Transverse colon (tissue), 4 donors: ENCODE measurements at places on chromosomes 2 and 18. TPM values are rescaled to one million over a fixed set of nuclear protein-coding genes. Genes with fewer than 3 reads are reported as not detected.
A peak's percentile ranks its signal among the peaks of the same experiment; 100 is the strongest.

GRCh38 chr18:68759308-68759707 lies 38.6 kb upstream of the CCDC102B start:
- H3K4me3 ChIP-seq: no peak overlapping the region
- no peaks in the 10 kb centered on the region for H3K27me3 ChIP-seq
- DNase-seq: no peak
- no peak overlapping the region for H3K27ac ChIP-seq
- no peaks in the 10 kb centered on the region for H3K4me1 ChIP-seq

GRCh38 chr2:197599285-197599965 lies 76.0 kb downstream of the RFTN2 start:
- no peaks in the 10 kb centered on the region for H3K4me1 ChIP-seq
- DNase-seq: no peak
- no peak overlapping the region for H3K4me3 ChIP-seq
- H3K27ac ChIP-seq: no peak overlapping the region

- H3K27me3 ChIP-seq: no peaks in the 10 kb centered on the region
- no peak for DNase-seq
- no peaks in the 10 kb centered on the region for H3K36me3 ChIP-seq
- H3K27ac ChIP-seq: no peak overlapping the region
Measured at GRCh38 chr2:195579776-195580555, 77.1 kb upstream of the SLC39A10 start.

- no peak overlapping the region for H3K27ac ChIP-seq
- no peaks in the 10 kb centered on the region for H3K27me3 ChIP-seq
- no peak for DNase-seq
- H3K36me3 ChIP-seq: no peaks in the 10 kb centered on the region
- no peak overlapping the region for H3K4me3 ChIP-seq
- no peaks in the 10 kb centered on the region for H3K4me1 ChIP-seq
Measured at GRCh38 chr18:49550621-49551339, 11.1 kb upstream of the LIPG start.

- H3K27me3 ChIP-seq: no peaks in the 10 kb centered on the region
- DNase-seq: no peak
- no peaks in the 10 kb centered on the region for H3K4me1 ChIP-seq
- H3K36me3 ChIP-seq: peaks cover 16% of the 10 kb centered on the region
Measured at GRCh38 chr18:49476664-49477411, 10.2 kb downstream of the C18orf32 start.

DNA sequence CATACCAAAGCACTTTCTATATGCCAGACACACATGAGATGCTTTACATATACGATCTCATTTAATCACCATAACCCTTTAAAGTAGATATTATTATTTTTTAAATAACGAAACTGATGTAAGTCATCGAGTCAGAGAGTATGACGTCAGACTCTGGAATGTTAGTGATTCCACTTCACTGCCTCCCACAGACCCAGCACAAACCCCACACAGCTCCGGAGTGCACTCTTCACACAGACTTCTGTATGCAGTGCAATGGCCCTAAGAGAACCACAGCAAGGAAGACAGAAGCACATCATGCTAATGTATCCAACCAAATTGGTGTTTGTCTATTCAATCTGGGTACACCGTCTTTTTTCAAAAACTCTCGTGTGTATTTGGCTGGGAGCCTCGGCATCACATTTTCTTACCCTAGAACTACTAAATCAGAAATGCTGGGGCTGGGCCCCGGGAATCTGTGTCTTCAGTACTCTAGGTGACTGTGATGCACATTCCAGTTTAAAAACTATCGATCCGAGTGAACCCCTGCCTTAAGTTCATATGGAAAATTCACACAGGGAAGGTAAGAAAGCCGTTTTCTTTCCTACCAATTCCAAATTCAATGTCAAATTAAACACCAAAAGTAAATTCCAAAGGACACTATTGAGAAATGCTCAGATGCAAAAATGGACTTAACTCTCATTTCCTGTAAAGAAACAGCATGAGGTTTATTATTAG lies 117.7 kb upstream of the ACVR1C start:
- H3K36me3 ChIP-seq: no peaks in the 10 kb centered on the region
- no peak for DNase-seq
- no peak overlapping the region for H3K4me3 ChIP-seq
- no peak overlapping the region for H3K27ac ChIP-seq
- H3K4me1 ChIP-seq: no peaks in the 10 kb centered on the region
- no peaks in the 10 kb centered on the region for H3K27me3 ChIP-seq

DNA sequence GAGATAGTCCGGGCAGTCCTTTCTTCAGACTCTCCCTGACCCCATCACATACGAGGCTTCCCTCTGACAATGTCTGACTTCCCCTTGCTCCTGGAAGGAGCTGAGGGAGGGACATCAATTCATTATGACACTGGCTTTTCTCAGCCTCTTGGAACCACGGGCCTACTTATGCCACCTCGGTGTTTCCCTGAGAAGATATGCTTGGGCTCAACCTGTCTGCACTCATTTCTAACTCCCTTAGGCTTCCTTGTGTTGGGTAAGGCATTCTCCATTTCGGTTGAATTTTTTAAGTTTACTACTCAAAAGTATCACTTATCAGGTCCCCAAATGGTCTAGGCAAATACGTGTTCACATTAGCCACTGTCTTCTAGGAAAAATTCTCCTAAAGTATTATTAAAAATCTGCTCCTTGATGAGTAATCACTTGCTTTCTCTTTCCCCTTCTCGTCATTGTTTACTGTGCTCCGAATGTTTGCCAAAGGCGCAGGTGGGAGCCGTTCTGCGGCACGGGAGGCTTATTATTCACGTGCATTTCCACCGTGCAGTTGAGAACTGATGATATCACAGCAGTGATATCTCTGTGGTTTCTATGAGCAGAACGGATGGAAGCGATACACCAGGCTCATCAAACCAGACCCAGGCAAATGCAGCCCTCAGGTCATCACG lies 33.1 kb downstream of the ARL4C start:
- peak; percentile 29 for DNase-seq
- H3K4me3 ChIP-seq: no peak overlapping the region
- no peaks in the 10 kb centered on the region for H3K27me3 ChIP-seq
- H3K27ac ChIP-seq: no peak overlapping the region

GRCh38 chr2:189506514-189506976 lies 65.3 kb downstream of the WDR75 start:
- no peaks in the 10 kb centered on the region for H3K27me3 ChIP-seq
- DNase-seq: no peak
- H3K4me1 ChIP-seq: no peaks in the 10 kb centered on the region
- no peaks in the 10 kb centered on the region for H3K36me3 ChIP-seq
- H3K4me3 ChIP-seq: no peak overlapping the region
- no peak overlapping the region for H3K27ac ChIP-seq

DNA sequence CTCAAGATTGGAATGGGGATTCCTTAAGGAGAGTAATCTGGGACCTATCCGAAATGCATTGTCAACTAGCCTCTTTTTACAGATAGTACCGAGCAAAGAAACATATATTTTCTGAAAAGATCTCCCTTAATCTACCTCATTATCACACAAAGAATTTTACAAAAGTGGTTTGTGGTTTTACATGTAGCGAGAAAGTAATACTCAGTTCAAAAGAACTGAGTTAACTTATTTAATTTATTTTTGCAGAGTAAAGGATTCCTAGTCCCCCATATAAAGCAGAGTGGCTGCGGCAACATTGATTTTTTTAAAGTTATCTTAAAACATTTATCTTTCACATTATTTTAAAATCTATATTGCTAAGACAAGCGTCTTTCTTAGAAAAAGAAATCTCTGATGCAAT lies 15.9 kb upstream of the SOS1 start:
- DNase-seq: no peak
- H3K4me1 ChIP-seq: no peaks in the 10 kb centered on the region
- H3K27me3 ChIP-seq: no peaks in the 10 kb centered on the region
- H3K4me3 ChIP-seq: no peak overlapping the region

Gene LGALSL
- total RNA-seq: 20.7 TPM

Gene GALR1
- 1.9 TPM for total RNA-seq

Gene PSD4
- total RNA-seq: 81.3 TPM

Gene HOXD11
- total RNA-seq: 0.41 TPM

Gene ATP6V1C2
- total RNA-seq: 0.82 TPM
